ENCODE measurements at places on chromosomes 6 and 20.

- DNase-seq = no peak
Measured at GRCh38 chr20:53032046-53032445, 59.9 kb downstream of the TSHZ2 start.

- no peak for DNase-seq
Measured at GRCh38 chr6:79872986-79873385, 74.4 kb downstream of the ELOVL4 start.

GRCh38 chr6:89597372-89597771, 41.2 kb downstream of the LYRM2 start:
- no peak for DNase-seq

- no peak for DNase-seq
Measured at GRCh38 chr6:158158748-158159147, 9.3 kb downstream of the SERAC1 start.

DNA sequence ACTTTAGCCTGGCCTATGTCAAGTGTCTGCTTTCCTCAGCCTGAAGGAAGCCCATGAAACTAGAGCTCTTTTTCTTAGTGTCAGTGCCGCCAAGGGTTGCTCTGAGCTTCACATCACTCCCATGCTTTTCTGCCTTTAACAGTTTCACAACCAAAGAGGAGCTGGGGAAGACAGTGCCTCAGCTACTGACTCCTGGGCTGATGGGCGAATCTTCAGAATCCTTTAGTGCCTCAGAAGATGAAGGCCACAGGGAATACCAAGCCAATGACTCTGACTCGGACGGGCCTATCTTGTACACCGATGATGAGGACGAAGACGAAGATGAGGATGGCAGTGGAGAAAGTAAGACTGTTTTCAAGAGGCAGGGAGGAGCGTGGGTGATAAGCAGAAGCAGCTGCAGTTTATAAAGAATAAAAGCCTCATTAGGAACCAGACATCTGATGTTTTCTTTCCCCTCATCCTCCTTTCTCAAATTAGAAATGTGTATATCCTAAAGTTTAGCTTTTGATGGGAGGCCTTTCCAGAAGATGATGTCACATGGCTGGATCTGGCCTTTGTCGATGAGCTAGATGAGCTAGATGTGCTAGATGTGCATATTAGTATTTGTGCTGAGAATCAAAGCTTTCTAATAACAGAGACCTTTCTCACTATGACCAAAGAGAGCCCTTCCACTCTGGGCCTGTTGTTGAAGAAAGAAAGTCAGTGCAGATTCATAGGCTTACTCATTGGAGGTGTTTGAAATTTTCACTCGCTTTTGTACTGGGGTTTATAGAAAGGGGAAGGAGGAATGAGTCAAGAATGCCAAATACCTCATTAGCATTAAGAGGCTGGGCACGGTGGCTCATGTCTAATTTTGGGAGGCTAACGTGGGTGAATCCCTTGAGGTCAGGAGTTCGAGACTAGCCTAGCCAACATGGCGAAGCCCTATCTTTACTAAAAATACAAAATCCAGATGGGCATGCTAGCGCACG, 70.7 kb upstream of the LTV1 start:
- DNase-seq = no peak
